Activated CD4-positive, alpha-beta memory T cell treated with anti-CD3 and anti-CD28 coated beads for 36 hours (primary cell): ENCODE measurements at places on chromosomes 5 and 9. TPM values are rescaled to one million over a fixed set of nuclear protein-coding genes. Genes with fewer than 3 reads are reported as not detected.

- DNase-seq = no peak
These were observed 114.4 kb upstream of the TBC1D2 start for GRCh38 chr9:98369896-98370295.

- DNase-seq = peak; percentile 81
These were observed 10.4 kb upstream of the TCF7 start for GRCh38 chr5:134103998-134104654.

GRCh38 chr5:169762338-169763095, 125.4 kb downstream of the DOCK2 start:
- DNase-seq = no peak

DNA sequence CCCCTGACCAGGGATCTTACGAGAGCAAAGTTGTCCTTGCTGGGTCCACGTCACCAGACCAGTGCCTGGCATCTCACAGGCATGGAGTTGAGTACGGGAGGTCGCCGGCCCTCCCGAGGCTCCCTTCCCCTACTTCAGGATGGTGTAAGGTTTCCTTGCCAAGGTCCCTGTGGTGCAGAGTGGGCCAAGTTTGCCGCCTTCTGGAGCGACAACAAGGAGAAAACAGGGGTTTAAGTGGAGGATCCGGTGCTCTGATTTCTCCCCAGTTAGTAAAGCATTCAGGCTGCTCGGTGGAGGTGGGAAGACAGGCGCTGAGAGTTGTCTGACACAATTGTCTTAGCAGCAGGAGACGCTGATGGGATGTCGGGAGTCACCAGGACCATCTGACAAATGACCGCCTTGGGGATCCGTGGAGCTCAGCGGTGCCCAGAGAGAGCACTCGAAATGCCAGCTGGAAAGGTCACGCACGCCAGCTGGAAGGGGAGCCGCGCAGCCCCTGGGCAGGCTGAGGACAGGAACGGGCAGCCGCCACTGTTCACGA, 37.3 kb downstream of the ADAMTS2 start:
- no peak for DNase-seq

- peak; percentile 66 for DNase-seq
These were observed 569 bp downstream of the HINT2 start for GRCh38 chr9:35814106-35814840.

- no peak for DNase-seq
These were observed 27.8 kb upstream of the SLC6A19 start for GRCh38 chr5:1173485-1174070.

GRCh38 chr9:86368871-86369521, 14.8 kb upstream of the TUT7 start:
- DNase-seq = no peak

GRCh38 chr9:112495614-112496013, 9.0 kb downstream of the KIAA1958 start:
- DNase-seq = no peak

GRCh38 chr5:135329913-135330797, 68.9 kb downstream of the MACROH2A1 start:
- no peak for DNase-seq

- no peak for DNase-seq
These were observed 84.5 kb downstream of the SLC1A1 start for GRCh38 chr9:4574657-4575243.

Gene SLC34A1
- 0.15 TPM for total RNA-seq

Gene LOX
- not detected for total RNA-seq

Gene DND1
- 2.5 TPM for total RNA-seq

Gene STPG3
- not detected for total RNA-seq
